ENCODE measurements at places on chromosomes 5 and 9.

DNA sequence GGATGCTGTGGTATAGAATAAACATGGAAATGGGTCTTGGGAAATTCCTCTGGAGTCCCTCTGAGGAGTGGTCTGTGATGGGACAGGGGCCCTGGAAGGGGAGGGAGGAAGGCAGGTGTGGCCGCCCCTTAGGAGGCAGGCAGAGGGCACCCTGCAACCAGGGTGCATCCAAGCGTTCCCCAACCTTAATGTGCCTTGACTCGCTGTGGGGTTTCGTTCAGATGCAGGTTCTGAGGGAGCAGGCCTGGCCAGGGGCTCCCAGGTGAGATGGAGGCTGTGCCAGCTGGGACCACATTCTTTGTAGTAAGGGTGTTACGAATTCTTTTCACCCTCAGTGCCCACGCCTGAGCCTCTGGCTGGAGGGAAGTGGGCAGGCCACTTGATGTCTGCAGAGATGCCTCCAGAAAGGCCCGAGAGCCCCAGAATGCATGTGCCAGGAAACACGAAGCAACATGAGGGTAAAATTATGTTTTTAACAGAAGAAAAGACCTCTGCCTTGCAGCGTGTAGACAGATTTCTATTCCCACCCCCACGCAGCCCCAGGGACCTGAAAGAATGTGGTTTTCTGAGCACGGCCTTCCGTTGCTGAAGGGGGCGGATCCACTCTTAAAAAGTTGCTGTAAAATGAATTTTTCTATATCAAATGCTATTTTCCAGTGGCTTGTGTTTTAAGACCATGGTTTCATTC, 150.4 kb upstream of the IER5L start:
- DNase-seq = no peak

GRCh38 chr9:133958756-133959155, 33.4 kb downstream of the VAV2 start:
- DNase-seq = no peak

DNA sequence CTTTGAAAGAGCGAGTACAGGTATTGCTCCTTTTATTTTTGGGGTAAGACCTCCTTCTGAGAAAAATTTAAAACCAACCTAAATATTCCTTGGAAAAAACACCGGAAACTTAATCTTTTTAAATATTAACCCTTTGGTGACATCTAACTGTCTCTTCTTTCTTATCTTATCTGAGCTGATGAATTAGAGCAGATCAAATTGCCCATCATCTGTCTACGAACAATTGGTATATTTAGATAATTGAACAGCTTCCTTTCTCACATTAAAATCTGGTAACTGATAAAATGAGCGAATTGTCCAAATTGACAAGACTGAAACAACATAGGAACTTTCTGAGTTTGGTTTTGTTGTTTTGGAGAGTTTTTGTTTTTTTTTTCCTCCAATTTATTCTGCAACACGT, 2.0 kb downstream of the ISL1 start:
- DNase-seq = no peak

DNA sequence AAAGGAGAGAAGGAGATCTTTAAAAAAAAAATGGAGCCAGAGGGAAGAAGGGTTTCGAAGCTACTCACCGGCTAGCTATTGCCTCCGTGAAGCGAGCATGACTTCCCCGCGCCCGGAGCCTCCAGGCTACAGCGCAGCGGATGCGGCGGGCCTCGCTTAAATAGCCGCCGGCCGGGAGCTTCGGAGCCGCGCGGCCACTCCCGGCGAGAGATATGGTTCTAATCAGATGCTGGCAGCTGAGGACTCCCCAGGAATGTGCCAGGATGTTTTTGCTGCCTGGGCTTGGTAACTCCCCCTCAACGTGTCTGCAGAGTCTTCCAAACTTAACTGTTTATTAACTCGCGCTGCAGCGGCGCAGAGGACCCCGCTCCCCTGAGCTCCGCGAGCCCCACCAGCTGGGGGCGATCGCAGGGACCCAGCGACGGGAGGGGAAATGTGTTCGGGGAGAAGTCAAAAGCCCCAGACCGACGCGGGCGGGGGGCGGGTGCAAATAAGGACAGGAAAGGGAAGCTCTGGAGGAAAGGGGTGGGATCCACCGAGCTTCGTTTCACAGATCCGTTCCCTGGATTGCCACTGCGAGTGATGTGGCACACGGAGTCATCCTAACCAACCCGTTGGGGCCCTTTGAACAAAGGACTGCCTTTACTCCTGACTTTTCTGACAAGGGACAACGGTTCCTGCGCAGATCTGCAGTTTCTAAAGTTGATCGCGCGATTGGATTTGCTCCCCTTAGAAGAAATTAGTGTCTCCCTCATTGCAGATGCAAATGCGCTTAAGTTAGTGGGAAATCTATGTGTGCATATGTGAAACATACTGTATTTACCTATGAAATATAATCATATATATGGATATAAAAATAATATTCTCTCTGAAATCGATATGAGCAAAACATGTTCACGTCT, at the start of gene DAB2:
Gene DAB2, minus strand, starts transcription at position 245 of the 902 bp plus-strand sequence. CDS start 30,660 bp downstream, outside the sequence.
- peak; percentile 53 for DNase-seq

DNA sequence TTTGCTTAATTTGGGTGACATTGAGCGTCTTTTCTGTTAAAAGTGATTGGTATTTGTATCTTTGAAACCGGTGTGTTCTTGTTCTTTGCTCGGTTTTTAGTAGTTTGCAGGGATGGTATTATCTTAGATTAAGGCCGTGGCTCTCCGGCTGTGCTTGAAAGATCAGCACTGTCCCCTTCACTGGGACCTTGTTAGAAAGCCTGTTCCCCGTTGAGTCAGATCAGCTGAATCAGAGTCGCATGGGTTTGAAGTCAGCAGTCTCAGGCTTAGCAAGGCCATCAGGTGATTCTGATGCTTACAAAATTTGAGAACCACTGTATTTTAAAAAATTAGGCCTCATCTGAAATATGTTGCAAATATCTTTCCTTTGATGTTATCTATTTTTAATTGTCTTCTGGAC, 5.0 kb downstream of the DIRAS2 start:
- DNase-seq = no peak

Data from anterior cingulate cortex (tissue), 58 donors.